Dermis lymphatic vessel endothelial cell (primary cell): ENCODE measurements at places on chromosomes 13 and 19. TPM values are rescaled to one million over a fixed set of nuclear protein-coding genes. Genes with fewer than 3 reads are reported as not detected.

Gene NCR1
- not detected in 2 replicates for total RNA-seq

Gene SULT2B1
- 0.11 TPM in 1 of 2 replicates, not detected in the other for total RNA-seq

Gene SERPINE3
- total RNA-seq: not detected in 2 replicates

Gene DNM2
- total RNA-seq: 87.8 and 88.8 TPM in 2 replicates

Gene CFD
- total RNA-seq: 0.52 and 0.54 TPM in 2 replicates

Gene KCNRG
- total RNA-seq: 5.2 and 9.5 TPM in 2 replicates

Gene AXL
- 5.2 and 6.7 TPM in 2 replicates for total RNA-seq

Gene CYP2A6
- not detected in 2 replicates for total RNA-seq

Gene TPM4
- total RNA-seq: 506 and 673 TPM in 2 replicates

Gene ATXN8OS
- not detected in 2 replicates for total RNA-seq

Gene ICAM5
- total RNA-seq: under 0.01 TPM in 1 of 2 replicates, not detected in the other

Gene ZNF628
- total RNA-seq: 0.43 and 0.76 TPM in 2 replicates

Gene FDX2
- total RNA-seq: 16.0 and 16.9 TPM in 2 replicates

Gene CLIP3
- 2.3 and 2.8 TPM in 2 replicates for total RNA-seq

Gene ITGBL1
- total RNA-seq: 10.7 and 16.3 TPM in 2 replicates

Gene ZNF724
- total RNA-seq: 3.7 and 4.6 TPM in 2 replicates

Gene NOVA2
- total RNA-seq: 3.7 and 6.4 TPM in 2 replicates

Gene PRMT1
- 308 and 326 TPM in 2 replicates for total RNA-seq

Gene IGFL2
- not detected in 2 replicates for total RNA-seq
